ENCODE measurements at places on chromosomes 1 and 21. TPM values are rescaled to one million over a fixed set of nuclear protein-coding genes. Genes with fewer than 3 reads are reported as not detected.

Gene SH2D2A
- total RNA-seq, result 1.2 TPM

Gene RGS13
- total RNA-seq, result not detected

Gene LCE2D
- total RNA-seq, result not detected

Gene GRIK3
- total RNA-seq, result not detected

Gene GPR37L1
- under 0.01 TPM for total RNA-seq

Measured in bronchial epithelial cell (primary cell).